Activated naive CD8-positive, alpha-beta T cell treated with anti-CD3 and anti-CD28 coated beads, Interleukin-2, amount 10 ng/mL, durations not matched to agents 7 days and 5 days (primary cell): ENCODE measurements at places on chromosomes 3 and 15.

DNA sequence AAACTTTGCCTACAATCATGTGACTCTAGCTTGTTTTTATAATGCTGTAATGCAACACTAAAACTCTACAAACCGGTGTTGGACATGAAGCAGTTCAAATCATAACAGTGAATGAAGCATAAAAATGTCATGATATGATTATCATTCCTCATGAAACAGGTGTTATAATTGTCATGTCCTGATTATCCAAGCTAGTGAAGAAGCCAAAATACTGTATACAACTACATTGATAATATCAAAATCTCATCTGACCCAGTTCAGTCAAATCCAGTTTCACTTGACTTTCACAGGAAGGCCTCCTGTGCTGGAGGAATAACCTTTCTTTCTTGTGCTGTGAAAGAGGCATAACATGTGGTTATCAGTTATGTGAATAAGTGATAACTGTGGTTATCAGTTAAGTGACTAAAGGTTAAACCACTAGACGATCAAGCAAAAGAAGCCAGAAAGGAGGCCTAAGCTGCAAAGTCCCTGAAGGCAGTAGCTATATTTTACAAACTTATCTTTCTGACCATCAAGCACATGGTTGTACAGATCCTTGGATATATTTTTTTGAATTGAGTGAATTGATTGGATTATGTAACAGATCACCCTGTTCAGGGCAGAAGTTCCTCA is 296.4 kb downstream of the TUSC7 start:
- DNase-seq: no peak

- DNase-seq: no peak
These were observed 31.2 kb upstream of the CFAP20DC start for GRCh38 chr3:59081071-59081470.

GRCh38 chr3:112531358-112531781 is 30.4 kb downstream of the ATG3 start:
- no peak for DNase-seq

- no peak for DNase-seq
These were observed 275.4 kb upstream of the LRRC3B start for GRCh38 chr3:26347150-26347549.

- DNase-seq: no peak
These were observed 104.6 kb downstream of the LRIG1 start for GRCh38 chr3:66396161-66396760.

- no peak for DNase-seq
These were observed 572.3 kb downstream of the MAGI1 start for GRCh38 chr3:65466300-65466988.

DNA sequence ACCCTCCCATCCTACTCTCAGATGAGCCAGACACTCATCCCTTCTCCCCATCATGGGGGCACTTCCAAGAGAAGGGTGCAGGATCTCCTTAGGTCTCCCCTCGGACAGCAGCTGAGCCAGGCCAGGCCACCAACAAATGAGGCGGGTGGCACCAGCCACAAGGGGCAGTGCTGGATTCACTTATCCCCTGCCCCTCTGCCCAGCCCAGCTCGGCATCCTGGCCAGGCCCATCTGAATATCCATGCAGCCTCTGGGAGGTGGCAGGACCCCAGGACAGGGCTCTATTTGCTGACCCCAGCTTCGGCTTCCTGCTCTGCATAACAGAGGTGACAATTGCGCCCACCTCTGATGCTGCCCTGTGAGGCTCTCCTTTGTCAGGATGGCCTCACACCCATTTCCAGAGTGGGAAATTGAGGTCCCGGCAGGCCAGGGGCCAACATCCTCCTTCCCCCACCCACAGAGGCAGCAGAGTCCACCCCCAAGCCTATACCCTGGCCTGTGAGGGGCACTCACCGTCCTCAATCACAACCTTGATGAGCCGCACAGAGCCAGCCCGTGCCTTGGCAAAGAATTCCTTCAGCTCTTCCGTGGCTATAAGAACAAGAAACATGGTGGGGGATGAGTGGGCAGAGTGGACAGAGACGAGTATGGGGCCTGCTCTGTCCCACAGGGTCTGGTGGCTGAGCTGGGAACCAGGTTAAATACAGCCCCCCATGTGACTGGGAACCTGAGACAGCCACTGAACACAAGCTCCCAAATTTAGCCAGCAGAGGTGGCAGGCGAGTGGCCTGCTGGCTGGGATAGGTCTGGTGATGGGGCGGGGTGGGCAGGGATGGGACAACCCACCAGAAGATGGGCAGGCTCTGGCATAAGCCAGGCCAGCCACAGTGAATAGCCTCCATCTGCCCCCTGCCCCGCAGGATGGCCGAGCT is 4.2 kb downstream of the TWF2 start:
- DNase-seq: no peak

- DNase-seq: no peak
These were observed 164.2 kb downstream of the FMN1 start for GRCh38 chr15:33030315-33030714.

- no peak for DNase-seq
These were observed 61.2 kb upstream of the DNAJC19 start for GRCh38 chr3:181050738-181051137.

DNA sequence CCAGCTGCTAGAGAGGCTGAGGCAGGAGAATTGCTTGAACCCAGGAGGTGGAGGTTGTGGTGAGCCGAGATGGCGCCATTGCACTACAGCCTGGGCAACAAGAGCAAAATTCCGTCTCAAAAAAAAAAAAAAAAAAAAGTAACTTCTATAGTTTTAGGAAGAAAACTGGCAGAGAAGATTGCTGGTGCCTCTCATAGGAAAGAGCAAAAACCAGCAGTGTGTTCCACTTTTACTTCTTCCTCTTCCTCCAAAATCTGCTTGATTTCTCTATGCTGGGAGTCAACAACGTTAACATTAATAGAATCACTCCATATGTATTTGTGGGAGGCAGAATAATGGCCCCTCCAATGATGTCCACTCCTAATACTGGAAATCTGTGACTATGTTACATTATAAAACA is 12.5 kb upstream of the NR1D2 start:
- DNase-seq: no peak

DNA sequence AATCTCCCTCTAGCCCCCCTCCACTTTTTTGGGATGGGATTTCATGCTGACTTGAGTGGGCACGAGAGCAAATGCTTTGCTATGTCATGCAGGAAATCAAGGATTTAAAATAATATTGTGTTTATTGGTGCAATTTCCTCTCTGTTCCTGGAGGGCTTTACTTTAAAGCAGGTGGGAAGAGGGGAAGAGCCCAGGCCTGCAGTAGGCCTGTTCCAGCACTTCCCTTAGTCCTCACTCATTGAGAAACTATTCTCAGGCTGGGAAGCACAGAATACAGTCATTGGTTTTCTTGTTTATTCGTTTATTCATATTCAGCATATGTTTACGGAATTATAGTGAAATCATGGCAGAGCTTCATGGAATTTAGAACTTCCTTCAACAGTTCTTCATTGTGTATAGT is 41.7 kb upstream of the SPSB4 start:
- DNase-seq: no peak

GRCh38 chr3:56806407-56806806 is 4.7 kb upstream of the ARHGEF3 start:
- DNase-seq: no peak

DNA sequence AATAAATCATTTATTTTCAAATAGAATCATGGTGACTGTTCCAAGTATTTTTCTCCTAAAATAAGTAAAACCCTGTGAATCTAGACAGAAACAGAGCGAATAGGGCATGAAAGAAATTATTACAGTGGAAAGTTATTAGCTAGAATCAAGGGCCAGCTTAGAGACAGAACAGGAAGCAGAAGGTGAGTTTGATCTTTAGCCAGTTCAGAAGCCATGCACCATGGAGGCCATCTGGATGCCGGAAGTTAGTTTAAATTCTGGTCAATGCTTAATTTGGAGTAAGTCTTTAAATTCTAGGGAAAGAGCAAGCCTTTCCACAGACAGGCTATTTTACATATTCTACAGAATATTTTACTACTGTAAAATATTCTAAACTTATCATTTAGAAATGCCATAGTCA is 574.8 kb downstream of the CADM2 start:
- no peak for DNase-seq

DNA sequence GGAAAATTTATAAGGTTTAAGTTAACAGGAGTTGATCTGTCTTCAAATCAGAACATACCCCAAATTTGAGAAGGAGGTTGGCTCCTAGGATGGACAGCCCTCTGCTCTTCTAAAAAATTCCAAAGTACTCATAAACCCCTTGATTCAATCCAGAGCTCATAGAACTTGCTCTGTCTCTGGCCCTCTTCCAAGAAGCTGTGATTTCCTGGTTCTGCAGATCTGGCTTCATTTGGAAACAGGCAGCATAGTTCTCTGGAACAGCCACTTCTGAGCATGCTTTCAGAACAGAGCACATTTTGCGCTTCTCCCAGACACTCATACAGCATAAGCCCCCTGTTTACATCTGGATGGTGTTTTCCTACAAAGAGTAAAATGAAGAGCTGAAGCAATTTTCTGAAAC is 96.7 kb downstream of the KBTBD8 start:
- no peak for DNase-seq

DNA sequence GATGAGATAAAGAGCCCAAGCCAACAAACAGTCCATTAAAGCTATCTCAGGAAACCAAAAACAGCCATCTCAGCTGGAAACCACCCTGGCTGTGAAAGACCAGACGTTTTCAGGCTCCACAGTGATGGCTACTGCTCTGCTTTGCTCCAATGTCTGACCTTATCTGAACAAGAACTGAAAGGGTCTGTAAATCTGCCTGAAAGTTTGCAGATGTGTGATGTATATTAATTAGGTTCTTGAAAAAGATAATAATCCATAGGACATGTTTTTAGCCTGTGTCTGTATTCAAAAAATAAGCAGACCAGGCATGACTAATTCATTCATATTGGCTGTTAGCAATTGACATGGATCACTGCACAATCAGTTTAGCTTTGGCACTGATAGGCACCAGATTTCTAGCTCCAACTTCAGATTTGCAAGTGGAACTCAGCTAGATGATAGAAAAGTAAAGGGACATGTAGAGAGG is 611.4 kb upstream of the NAALADL2 start:
- no peak for DNase-seq

DNA sequence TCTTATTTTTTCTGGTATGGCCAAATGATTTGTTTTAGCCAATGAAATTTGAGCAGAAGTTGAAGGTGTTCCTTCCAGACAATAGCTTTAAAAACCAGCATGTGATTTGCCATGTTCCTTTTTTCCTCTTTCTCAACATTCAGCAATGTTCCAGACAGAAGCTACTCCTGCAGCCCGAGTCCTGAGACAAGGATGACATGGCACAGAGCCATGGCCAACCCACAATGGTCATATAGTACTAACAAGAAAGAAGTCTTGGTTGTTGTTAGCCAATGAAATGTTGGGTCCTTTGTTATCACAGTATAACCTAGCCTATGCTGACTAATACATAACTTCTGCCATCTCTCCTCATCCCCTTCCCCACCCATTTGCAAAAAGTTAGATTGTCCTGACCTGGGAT is 211.1 kb upstream of the STT3B start:
- no peak for DNase-seq

DNA sequence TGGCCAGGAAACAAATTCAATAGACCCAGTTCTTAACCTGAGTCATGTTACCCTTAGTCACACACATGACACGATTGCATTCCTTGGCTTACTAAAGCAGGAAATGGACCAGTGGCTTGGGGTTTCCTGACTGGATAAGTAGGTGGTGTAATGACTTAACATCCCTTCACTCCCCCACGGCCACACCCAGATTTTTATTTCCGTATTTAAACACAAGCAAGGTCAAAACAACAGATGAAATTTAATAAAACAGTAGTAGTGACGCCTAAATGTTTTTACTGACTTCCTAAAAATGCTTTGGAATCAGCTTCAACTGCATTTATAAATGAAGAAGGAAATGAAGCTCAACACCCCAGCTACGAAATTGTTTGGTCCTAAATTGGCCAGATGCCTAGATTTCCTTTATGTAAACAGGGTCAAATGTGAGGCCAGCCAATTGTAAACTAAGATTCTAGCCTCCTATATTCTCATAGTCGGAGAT is 324.3 kb downstream of the CHST2 start:
- DNase-seq: no peak

DNA sequence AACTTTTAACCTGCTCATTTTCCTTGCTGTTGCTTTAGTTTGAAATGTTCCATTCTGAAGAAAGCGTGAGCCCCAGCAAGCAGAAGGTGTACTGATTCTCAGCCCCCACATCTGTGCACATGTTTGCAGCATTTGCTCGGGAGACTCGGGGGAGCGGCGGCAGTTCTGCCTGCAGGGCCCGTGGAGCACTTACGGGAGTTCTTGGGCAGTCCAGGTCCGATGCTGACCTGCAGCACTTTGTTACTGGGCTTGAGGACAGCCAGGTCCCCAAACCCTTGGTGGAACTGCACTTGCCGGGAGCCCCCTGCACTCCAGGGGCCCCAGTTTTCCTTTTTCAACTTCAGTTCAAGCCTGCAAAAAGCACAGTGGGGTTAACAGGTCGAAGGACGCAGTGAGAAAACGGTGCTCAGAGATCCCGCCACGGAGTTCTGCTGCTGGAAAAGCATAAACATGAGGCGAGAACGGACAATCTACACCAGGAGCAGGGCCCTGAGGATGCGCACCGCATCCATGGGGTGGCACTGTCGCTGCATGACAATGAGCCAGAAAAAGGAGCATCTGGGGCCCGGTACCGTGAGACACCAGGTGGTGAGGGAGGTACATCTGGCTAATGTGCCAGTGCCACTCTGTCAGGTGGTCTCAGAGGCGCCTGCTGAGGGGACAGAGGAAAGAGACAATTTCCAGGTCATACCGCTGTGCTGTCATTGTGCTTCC is 45.6 kb upstream of the LDHAL6B start:
- DNase-seq: no peak

- DNase-seq: no peak
These were observed 272.4 kb upstream of the TPM1 start for GRCh38 chr15:62770111-62770660.

GRCh38 chr3:29531644-29532043 is 250.8 kb downstream of the RBMS3 start:
- no peak for DNase-seq

DNA sequence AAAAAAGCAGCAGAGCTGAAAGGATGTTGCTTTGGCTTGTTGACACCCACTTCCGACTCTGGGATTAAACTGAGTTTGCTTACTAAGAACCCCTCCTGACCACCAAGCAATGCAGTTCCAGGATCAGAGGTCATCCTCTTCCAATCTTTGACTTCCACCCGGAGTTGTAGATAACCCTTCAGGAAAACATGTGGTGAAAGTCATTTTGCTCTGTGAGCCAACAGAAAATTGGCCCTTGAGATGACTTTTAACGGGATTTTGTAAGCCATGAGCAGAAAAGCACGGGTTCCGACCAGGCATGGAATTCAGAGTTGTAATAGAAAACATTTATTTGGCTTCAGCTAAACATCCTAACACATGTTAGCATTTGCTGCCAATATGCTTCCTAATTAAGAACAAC is 171.6 kb upstream of the NR2F2 start:
- DNase-seq: no peak

DNA sequence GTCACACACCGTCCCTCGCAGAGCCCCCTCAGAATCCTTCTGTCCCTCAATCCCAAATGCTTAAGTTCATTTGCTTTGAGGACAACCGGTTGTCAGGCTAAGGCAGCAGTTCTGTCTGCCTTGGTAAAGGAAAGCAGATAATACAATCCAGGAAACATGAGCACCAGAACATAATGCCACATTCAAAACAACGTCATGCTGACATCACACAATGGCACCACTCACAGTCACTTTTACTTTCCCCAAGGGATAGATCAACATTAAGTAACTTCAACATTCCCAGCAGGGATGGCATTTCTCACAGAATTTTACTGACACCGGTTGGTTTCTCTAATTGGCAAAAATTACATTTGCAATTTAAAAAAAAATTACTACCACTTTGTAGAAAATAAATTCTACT is 74.6 kb upstream of the PSMD6 start:
- no peak for DNase-seq
